ENCODE measurements at places on chromosomes 11 and 22. TPM values are rescaled to one million over a fixed set of nuclear protein-coding genes. Genes with fewer than 3 reads are reported as not detected.
A peak's percentile ranks its signal among the peaks of the same experiment; 100 is the strongest.

KCNK4 gene
- total RNA-seq, result not detected

DNA sequence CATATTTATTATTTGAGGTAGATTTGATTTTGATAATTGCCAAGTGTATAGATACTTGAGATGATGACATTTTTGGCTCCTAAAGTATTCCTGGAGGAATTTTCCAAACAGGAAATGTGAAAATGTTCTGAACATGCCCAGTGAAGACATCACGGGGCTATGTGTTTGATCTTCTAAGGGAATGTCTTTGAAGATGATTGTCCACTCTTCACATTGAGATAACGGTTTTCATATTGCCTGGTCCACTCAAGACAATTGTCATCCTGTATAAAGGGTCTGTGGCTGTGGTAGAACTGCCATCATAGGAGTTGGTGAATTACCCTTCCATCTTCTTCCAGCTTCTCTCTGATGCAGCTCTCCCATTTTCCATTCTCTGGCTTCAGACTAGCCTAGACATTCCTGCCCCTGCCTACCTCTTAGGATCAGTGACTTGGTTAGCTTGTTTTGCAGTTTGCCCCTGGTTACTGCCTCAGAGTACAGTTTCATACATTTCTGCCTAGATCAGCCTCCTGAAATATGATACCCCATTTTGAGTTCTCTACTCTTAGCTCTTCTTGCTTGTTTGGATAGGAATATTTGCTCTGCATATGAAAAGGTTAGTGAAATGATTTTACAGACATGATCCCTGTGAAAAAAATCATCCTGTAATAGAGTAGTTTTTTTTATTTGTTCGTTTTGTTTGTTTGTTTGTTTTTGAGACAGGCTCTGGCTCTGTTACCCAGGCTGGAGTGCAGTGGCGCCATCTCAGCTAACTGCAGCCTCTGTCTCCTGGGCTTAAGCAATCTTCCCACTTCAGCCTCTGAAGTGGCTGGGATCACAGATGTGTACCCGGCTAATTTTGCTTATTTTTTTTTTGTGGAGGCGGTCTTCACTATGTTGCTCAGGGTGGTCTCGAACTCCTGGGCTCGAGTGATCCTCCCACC is 111.4 kb upstream of the SORL1-AS1 start:
- no peak for DNase-seq

DNA sequence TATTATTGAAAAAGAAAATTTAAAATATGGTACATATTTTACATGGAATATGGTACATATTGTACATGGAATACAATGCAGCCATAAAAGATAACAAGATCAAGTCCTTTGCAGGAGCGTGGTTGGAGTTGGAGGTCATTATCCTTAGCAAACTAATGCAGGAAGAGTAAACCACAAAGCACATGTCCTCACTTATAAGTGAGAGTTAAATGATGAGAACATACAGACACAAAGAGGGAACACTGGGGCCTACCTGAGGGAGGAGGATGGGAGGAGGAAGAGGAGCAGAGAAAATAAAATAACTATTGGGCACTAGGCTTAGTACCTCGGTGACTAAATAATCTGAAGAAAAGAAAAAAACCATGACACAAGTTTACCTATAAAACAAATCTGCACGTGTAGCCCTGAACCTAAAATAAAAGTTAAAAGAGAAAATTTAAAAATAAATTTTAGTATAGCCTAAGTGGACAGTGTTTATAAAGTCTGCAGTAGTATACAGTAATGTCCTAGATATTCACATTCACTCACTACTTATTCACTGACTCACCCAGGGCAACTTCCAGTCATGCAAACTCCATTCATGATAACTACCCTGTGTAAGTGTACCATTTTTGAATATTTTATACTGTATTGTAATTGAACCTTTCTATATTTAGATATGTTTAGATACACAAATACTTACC is 204.4 kb downstream of the FAM76B start:
- DNase-seq, result no peak

WBP2NL gene
- 1.00 TPM for total RNA-seq

- no peak for DNase-seq
These were observed 35.9 kb downstream of the CTSC start for GRCh38 chr11:88301488-88302140.

DNA sequence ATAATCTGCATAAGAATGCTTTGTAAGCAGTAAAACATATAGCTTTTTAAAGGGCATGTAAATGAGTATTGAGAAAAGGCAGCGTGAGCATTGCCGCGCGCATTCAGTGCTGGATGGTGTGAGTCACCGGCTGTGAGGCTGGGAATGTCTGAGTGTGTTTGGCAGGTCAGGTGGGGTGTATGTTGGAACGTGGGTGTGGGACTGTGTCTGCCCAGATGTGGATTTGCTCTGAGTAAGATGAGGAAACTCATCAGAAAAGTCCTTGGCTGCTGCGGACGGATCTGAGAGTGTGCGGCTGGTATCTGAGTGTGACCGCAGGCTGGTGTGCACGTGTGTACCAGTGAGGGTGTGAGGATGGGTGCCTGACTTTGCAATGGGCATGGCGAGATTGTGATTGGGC is 66.2 kb upstream of the NECTIN1 start:
- DNase-seq, result no peak

DNA sequence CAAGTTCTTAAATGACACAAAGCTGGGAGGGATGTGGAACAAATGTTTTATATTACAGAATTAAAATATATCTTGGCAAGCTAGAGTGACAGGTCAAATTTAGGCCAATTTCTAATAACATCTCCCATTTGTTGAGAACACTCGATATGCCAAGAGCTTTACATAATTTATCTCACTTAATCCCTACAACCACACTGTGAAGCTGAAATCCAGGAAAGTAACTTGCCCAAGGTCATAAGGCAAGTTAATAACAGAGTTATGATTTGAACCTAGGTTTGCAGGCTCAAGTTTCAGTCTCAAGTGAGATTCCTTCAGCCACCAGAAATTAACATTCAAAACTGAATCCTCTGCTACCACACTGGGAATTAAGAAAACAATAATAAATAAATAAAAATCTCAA is 38.3 kb downstream of the RAB30 start:
- no peak for DNase-seq

SCO2 gene
- 3.0 TPM for total RNA-seq

- no peak for DNase-seq
These were observed 4.7 kb upstream of the SHISA8 start for GRCh38 chr22:41919357-41920224.

- DNase-seq, result no peak
These were observed 53.1 kb upstream of the HORMAD2 start for GRCh38 chr22:30027169-30027568.

DNA sequence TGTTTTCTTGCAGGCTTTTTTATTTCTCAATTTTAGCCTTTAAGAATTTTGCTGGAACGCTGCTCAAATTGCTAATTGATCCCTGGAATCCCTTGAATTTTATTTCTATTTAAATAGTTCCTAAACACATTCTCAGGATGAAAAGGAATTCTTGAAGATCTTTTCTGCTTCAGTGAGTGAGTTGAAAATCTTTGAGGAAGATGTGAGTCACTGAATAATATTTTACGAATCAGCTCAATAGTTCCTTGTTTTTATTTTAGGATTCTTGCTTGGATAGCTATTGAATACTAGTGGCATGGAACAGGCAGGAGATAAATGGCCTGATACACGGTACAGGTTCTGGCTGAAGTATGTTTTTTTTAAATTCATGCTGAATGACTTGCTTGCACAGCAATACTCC is 194.6 kb upstream of the CCDC90B start:
- DNase-seq, result no peak

GRCh38 chr11:134223121-134223520 is 646 bp downstream of the NCAPD3 start:
- DNase-seq, result no peak

- no peak for DNase-seq
These were observed 54.1 kb downstream of the CHRDL2 start for GRCh38 chr11:74677131-74677530.

- peak; percentile 78 for DNase-seq
These were observed 87.0 kb downstream of the CSNK2A3 start for GRCh38 chr11:11265994-11266606.

OR4D5 gene
- total RNA-seq, result not detected

ACTN3 gene
- total RNA-seq, result 0.16 TPM

- peak; percentile 39 for DNase-seq
These were observed 918 bp upstream of the CAPN5 start for GRCh38 chr11:77065878-77066228.

CCDC81 gene
- 1.1 TPM for total RNA-seq

- DNase-seq, result peak; percentile 67
These were observed 132.7 kb upstream of the SESN3 start for GRCh38 chr11:95363708-95364107.

GRCh38 chr11:962688-963087 is 37.0 kb downstream of the AP2A2 start:
- DNase-seq, result no peak

DNA sequence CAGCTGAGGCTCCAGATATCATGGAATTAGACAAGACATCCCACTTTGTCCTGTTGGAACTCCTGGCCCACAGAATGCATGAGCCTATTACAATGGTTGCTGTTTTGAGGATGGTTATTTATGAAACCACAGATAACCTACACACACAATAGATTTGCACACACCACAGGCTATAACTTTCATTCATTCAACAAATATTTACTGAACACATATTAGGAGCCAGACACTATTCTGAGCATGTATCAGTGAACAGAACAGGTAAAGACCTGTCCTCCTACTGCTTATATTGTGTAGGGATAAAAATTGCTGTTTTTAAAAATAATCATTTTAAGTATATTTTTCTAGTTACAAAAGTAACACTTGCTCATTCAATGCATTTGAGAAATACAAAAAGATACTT is 13.4 kb upstream of the LDLRAD3 start:
- DNase-seq, result no peak

C1QTNF5 gene
- total RNA-seq, result 1.2 TPM

- no peak for DNase-seq
These were observed 348.1 kb downstream of the ETS1 start for GRCh38 chr11:128239306-128239705.

GRCh38 chr22:21029486-21030025 is 2.8 kb downstream of the SLC7A4 start:
- DNase-seq, result no peak

RASSF10 gene
- total RNA-seq, result 0.91 TPM

DNA sequence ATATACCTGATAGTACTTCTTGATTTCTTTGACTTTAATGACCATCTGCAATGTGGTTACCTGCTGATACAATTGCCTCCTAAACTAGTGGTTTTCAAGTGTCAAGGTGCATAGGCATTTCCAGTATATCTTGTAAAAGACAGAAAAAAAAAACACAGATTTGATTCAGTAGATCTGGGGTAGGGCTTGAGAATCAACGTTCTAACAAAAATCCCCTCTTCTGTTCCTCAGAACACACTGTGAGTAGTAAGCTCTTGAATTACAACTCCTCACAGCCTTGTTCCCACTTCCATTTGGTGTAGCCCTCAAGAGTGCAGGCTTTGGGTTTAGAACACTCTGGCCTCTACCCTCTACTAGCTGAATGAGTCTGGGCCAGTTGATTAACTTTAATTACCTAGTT is 78.0 kb upstream of the CTSC start:
- DNase-seq, result no peak

- DNase-seq, result no peak
These were observed 173.4 kb upstream of the SESN3 start for GRCh38 chr11:95404370-95404769.

GAB4 gene
- total RNA-seq, result not detected

- DNase-seq, result no peak
These were observed 90.3 kb downstream of the TMPRSS5 start for GRCh38 chr11:113615773-113616172.

DNA sequence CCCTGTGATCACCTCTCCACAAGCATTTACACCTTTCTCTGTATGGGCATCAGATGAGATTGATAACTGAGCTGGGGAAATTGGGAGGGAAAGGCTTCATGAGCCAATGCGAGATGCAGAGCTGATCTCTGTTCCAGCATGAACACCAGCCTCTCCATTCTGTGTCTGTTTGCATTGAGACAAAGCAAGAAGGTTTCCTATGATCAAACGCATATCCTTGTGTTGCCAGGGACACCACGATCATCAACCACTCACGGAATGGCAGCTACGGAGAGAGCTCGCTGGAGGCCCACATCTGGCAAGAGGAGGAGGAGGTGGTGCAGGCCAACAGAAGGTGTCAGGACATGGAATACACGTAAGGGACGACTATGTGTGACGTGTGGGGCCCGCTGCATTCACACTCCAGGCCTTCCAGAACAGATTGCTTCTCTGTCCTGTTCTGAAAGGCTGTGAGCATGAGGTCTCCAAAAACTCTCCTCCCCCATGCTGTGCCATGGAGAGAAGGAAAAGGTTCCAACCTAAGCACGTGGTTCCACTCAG is 96.4 kb downstream of the AMOTL1 start:
- DNase-seq, result no peak

GRCh38 chr22:38316364-38317121 is 690 bp downstream of the CSNK1E start:
- DNase-seq, result peak; percentile 56
